Tracheal epithelial cell (primary cell): ENCODE measurements at places on chromosomes 5 and 9. TPM values are rescaled to one million over a fixed set of nuclear protein-coding genes. Genes with fewer than 3 reads are reported as not detected.

Gene CMBL
- total RNA-seq = 3.4 and 11.3 TPM in 2 replicates

Gene NTRK2
- under 0.01 TPM in 1 of 2 replicates, not detected in the other for total RNA-seq

Gene FGF10
- total RNA-seq = not detected in 2 replicates

Gene GABBR2
- not detected in 2 replicates for total RNA-seq

Gene HACD4
- 2.3 and 5.3 TPM in 2 replicates for total RNA-seq

Gene STKLD1
- total RNA-seq = 0.48 TPM in 1 of 2 replicates, not detected in the other

Gene TMEM174
- not detected in 2 replicates for total RNA-seq

Gene FRMPD1
- total RNA-seq = under 0.01 TPM in 1 of 2 replicates, not detected in the other

Gene EPB41L4B
- 24.6 and 31.5 TPM in 2 replicates for total RNA-seq

Gene SLCO4C1
- 0.21 and 1.9 TPM in 2 replicates for total RNA-seq

Gene FAM120AOS
- total RNA-seq = 41.6 and 43.4 TPM in 2 replicates

Gene BRINP1
- 0.85 and 4.3 TPM in 2 replicates for total RNA-seq

Gene PAEP
- total RNA-seq = not detected in 2 replicates

Gene ZFP2
- 0.72 and 1.5 TPM in 2 replicates for total RNA-seq

Gene IRGM
- not detected in 2 replicates for total RNA-seq

Gene OR1J2
- total RNA-seq = not detected in 2 replicates

Gene RIGI
- 3.4 and 12.3 TPM in 2 replicates for total RNA-seq

Gene PPP2R2B
- 0.48 and 0.64 TPM in 2 replicates for total RNA-seq

Gene KIF24
- total RNA-seq = 0.43 and 0.48 TPM in 2 replicates

Gene OTP
- not detected in 2 replicates for total RNA-seq

Gene FEM1C
- total RNA-seq = 10.2 and 14.5 TPM in 2 replicates

Gene VCAN
- 16.2 and 145 TPM in 2 replicates for total RNA-seq

Gene GLRA1
- not detected in 2 replicates for total RNA-seq

Gene PHF19
- 7.0 and 7.7 TPM in 2 replicates for total RNA-seq

Gene DMRTA1
- total RNA-seq = 2.2 and 3.4 TPM in 2 replicates

Gene ITGA1
- 1.4 and 3.4 TPM in 2 replicates for total RNA-seq

Gene NOXA1
- total RNA-seq = 1.9 and 2.2 TPM in 2 replicates

Gene DBH
- not detected in 2 replicates for total RNA-seq

Gene ADRA1B
- 1.2 TPM in 1 of 2 replicates, not detected in the other for total RNA-seq
